Stimulated activated CD8-positive, alpha-beta memory T cell treated with anti-CD3 and anti-CD28 coated beads, Interleukin-4, amount 100 ng/mL, for 24 hours (primary cell): ENCODE measurements at places on chromosomes 16 and 17.

DNA sequence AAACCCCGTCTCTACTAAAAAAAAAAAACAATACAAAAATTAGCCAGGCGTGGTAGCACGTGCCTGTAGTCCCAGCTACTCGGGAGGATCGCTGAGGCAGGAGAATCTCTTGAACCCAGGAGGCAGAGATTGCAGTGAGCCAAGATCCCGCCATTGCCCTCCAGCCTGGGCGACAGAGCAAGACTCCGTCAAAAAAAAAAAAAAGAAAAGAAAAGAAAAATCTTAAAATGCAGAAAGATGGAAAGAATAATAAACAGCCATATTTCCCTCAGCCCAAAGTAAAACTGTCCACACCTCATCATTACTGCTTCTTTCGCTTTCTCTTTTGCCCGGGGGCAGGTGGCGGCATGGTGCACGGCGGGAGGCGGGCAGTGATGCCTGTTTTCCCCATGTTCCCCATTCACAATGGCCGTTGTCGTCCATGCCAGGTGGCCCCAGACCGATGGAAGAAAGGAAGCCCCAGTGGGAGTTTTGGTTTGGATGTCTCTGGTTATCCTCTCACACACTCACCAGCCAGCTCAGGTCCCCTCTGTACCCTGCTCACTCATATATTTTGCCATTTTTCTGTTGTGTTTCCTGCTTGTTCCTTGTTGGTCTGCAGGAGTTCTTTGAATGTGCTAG lies 37.0 kb upstream of the PEMT start:
- DNase-seq, result no peak

DNA sequence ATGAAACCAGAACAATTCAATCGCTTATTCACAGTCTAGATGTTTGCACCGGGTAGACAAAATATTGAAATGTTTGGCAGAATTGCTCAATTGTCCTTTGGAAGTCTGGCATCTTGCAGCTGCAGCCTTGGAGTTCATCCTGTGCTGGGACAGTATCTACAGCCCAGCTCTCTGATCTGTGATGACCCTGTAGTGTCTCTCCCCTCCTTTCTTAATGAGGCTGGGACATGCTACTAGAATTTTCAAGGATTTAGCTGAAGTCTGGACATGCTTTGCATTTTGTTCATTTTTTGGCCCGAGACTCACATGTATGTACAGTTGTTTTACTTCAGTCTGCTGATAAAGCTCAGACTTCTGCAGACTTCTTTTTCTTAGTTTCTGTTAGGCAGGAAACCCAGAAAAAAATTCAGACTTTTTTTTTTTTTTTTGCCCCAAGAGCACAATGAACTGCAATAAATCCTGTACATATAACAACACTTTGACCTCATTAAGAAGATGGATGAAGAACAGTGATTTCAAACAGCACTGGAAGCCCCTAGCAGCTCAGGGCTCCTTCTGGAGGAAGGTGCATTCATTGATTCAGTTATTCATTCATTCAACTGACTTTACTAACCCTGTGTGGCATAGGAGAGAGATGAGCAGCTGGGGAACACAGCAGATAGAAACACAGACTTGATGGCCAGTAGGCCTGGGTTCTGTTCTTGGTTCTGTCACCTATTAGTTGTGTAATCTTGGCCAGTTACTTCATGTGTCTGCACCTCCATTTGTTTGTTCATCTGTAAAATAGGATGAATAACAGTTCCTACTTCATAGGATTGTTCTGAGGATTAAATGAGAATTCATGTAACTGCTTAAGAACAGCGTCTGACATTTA lies 210.0 kb downstream of the MAP2K4 start:
- no peak for DNase-seq

GRCh38 chr16:53235851-53236250 lies 181.1 kb downstream of the CHD9 start:
- no peak for DNase-seq

- DNase-seq, result no peak
These were observed 91.5 kb upstream of the HAS3 start for GRCh38 chr16:69013991-69014390.

DNA sequence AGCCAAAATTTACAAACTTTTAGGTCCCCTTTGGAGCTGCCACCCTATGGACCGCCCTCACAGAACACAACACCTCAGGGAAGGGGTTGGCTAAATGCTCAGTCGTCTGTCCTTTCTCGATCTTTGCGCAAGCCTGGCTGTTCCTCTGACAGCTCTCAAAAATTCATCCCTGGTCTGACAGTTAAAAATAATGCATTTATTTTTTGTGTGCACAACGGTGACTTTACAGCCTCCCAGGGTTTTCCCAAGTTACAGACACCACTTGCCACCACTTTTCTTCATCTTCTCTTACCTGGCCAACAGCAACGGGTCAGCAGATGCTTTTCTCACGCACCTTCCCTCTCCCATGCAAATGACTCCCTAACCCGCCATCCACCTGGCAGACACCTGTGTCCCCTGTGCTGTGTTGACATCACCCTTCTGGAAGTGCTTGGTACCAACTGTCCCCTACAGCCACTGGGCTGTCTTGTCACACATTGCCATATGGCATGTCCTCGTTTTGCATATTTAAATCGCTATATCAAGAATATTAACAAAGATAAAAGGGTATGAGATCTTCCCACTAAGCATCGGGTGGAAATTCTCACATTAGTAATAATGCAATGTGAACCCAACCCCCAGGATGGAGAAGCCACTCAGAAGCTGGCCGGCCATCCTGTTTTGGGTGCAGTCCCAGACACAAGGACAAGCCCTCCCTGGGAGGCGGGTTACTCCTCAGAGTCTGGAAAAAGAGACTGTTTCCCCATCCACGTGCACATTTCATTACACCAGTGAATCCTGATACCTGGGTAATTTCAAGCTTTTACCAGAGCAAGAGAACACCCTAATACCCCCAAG lies 187.0 kb downstream of the ZFHX3 start:
- no peak for DNase-seq

DNA sequence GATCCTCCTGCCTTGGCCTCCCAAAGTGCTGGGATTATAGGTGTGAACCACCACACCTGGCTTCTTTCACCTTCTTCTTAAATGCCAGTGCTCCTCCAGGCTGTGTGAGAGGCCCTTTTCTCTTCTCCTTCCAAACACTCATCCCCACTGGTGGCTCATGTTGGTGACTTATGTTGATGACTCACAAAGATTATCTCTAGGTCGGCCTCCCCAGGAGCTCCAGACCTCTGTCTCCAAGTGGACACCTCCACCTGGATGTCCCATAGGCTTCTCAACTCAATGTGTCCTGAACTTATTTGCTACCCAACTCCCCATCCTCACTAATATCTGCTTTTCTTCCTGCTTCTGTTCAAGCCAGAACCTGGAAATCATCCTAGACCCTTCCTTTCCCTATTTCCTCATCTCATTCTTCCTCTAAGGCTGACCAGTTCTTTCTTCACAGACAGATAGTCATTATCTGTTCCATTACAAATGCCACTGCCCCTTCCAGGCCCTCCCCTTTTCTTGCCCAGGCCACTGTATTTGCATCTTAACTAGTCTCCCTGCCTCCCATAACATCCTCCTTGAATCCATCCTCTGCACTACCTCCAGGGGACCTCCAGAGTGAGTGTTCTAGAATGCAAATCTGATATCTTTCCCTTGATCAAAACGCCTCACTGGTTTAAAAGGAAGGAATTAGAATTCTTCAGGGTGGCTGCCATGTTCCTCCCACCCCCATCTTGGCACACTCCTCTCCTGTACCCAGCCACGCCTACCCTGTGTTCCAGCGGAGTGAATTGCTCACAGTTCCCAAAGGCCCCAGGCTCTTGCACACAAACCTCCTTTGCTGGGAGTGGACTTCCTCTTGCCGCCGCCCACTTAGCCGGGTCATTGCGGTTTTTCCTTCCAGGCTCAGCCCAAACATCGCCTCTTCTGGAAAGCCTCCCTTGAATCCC lies 34.8 kb upstream of the FBXO47 start:
- no peak for DNase-seq

- no peak for DNase-seq
These were observed 10.0 kb downstream of the PPL start for GRCh38 chr16:4926928-4927327.
